ENCODE measurements at places on chromosomes 16 and 17.

GRCh38 chr17:51537996-51538550 lies 277.7 kb downstream of the UTP18 start:
- no peak for DNase-seq

GRCh38 chr16:70746708-70747424 lies 54.1 kb downstream of the VAC14 start:
- no peak for DNase-seq

DNA sequence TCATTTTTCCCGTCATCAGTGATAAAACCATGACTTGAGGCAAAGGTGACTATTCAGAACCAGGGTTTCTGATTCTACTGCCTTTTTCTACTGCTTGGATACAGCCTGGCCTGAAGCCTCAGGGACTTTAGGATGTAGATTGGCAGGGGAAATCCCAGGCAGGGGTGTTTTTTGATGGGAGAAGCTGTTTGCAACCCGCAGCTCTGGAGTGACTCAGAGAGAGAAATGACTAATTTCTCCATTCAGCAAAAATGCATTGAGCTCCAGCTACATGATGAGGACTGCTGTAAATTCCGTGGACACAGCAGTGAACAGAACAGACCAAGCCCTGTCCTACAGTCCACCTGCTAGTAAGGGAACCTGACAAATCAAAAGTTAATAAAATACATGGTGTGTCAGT lies 560.6 kb downstream of the CDH13 start:
- no peak for DNase-seq

- DNase-seq = no peak
Observed at GRCh38 chr17:29959658-29960337, 18.4 kb downstream of the EFCAB5 start.

DNA sequence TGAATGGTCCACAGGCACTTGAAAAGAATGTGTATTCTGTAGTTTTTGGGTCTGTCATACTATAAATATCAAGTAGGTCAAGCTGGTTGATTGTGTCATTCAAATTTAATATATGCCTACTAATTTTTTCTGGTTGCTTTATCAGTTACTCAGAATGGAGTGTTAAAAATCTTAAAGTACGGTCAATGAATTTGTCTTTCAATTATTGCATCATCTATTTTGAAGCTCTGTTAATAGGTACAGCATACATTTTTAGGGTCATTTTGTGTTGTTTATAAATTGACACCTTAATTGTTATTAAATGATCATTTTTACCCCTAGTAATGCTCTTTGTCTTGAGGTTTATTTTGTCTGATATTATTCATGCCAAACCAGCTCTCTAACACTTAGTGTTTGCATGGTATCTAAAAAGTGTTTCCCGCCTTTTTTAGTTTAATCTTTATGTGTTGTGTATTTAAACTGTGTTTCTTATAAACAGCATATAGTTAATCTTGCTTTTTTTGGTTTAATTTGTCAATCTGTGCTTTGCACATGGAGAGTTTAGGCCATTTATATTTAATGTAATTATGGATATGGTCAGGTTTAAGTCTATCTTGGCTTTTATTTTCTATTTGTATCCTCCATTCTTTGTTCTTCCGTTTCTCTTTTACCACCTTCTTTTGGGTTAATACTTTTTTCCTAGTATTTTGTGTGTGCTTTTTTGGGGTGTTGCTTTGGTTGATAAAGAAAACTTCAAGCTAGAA lies 204.9 kb upstream of the EEF2KMT start:
- no peak for DNase-seq

DNA sequence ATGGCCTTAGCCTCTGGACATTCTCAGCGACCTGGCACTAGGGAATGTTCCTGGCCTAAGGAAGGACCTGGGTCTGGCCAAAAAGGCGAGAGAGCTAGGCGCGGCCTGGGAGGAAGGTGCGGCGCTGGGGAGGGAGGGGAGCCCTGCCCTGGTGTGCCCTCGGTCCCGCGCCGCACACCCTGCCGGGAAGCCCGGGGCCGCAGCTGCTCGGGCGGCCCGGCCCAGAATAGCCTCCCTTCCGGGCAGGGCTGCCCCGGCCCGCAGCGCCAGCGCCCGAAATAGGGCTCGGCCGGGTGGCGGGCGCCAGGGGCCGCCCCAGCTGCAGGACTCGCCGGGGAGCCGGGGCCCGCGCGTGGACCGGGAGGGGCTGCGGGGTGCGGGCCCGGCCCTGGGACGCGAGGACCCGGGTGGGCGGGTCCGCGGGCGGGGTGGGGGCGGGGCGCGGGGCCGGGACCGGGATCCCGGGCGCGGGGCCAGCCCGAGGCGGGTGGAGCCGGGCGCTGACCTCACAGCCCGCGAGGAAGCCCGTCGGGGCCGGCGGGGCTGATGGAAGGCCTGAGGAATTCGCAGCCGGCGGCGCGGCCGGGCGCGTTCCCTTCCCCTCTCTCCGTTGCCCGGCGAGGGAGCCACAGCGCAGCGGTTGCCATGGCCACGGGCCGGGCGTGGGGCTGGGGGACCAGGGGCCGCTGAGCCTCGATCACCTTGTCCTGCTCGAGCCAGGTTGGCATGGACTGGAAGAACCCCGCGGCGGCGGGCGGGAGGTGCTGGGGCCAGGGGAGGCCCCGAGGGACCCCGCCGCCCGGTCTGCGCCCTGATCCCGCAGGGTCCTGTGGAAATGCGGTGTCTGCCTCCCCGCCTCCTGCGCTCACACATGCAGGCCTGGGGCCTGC lies 18.1 kb downstream of the SOCS3 start:
- no peak for DNase-seq

- DNase-seq = no peak
Observed at GRCh38 chr17:7024402-7024785, 1.5 kb downstream of the BCL6B start.

DNA sequence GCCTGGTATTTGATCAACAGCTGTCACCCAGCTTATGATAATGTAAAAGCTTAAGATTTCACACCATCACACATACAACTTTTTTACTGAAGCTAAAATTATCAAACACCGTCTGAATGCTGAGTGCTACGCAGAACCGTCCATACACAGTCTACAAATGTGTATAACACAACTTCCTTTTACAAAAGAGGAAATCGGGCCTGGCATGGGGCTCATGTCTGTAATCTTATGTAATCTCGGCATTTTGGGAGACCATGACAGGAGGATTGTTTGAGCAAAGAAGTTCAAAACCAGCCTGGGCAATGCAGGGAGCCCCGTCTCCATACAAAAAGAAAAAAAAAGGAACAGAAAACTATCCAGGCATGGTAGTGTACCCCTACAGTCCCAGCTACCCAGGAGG lies 19.6 kb upstream of the QRICH2 start:
- no peak for DNase-seq

DNA sequence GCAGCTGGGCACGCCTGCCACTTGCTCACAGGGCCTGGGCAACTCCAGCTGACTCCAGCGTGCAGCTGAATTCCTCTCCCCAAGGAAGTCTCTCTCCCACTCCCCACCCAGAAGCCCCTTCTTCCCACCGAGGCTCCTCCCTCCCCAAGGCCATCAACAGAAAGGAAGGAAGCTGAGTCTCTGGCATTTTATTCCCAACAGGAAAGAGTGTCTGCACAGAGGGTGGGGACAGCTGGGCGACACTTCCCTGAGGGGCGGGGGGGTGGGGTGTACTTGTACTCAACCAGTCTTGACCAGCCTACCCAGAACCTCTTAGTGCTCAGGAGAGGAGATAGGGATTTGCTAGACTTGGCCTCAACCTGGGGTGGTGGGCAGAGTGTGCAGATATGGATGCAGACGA lies at the start of gene EXOC3L1:
Gene EXOC3L1, minus strand, starts transcription at position 96 of the 400 bp plus-strand sequence. CDS start 460 bp downstream, outside the sequence.
- no peak for DNase-seq
